ENCODE measurements at places on chromosomes 6 and 20.

DNA sequence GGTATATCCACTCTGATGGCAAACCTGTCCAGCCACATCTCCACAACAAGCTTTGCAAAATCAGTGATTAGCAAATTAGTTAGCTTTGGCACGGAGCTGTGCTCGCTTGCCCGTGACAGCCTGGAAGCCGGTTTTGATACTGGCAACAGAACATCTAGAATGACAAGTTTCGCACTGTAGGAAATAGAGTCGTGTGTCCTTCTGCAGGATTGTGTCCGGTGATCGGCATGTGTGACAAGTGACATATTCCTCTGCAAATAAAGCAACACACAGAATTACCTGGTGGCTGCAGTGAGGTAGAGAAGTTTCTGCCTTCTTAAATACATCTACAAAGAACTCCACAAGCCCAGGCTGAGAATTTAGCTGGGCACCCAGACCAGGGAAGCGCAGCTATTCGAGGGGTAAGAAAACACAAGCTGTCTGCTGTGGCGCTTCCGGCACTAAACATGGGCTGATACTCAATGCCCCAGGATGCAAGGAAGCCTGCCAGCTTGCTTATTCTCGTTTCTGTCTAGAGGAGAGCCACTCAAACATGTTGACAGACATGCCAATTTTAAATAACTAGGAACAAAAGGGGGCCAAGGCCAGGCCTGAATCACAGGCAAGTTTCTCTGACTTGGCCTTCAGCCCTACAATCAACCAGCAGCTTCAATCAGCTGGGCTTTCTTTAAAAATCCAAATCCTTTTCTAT is 22.2 kb downstream of the EIF2S2 start:
- no peak for DNase-seq

- no peak for DNase-seq
These were observed 64.4 kb downstream of the SOBP start for GRCh38 chr6:107554326-107554725.

DNA sequence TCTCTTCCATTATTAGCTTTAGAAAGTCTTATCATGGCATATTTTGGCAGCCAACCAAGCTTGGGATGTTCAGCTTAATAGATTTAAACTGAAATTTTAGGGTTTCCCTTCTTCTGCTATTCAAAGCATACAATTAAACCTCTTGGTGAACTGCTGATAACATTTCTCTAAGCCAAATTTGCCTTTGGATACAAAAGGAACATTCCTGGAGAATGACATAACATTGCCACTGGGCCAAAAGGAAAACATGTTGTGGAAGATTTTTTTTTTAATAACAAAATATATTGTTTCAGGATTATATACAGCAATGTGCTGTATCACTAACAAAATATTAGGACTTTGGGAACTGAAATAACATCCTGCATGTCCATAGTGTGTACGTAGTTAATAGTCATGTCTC is 215.1 kb upstream of the TBX18 start:
- DNase-seq = no peak

- no peak for DNase-seq
These were observed 389.5 kb upstream of the MAP3K7 start for GRCh38 chr6:90976341-90976740.

DNA sequence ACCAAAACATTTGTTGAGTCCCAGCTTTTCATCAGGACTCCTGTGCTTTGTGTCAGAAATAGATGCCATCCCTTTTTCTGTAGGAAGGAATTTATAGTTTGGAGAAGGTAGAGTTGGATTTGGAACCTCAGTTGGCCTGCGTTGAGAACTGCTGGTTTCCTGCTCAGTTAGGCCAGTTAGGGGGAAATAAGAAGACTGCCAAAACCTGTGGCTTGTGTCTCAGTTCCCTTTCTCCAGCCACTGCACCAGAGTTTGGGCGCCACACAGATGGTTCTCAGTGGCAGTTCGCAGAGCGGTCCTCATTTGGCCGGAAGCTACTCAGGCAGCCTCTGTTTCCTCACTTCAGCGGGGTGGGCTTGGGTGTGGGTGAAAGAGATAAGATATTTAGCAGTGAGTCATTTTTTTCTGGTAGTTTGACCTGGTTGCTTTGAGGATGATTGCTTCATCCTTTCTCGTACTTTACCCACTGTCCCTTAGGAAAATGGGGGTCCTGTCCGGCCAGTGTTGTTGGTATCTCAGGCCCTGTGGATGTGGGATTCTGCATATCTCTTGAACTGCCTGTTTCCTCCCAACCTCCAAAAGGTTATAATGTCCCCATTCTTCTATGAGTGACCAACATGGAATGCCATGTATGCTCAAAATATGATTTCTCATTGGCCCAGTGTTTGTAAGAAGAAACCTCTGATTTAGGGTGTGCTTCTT is 53.7 kb downstream of the JARID2 start:
- DNase-seq = no peak

DNA sequence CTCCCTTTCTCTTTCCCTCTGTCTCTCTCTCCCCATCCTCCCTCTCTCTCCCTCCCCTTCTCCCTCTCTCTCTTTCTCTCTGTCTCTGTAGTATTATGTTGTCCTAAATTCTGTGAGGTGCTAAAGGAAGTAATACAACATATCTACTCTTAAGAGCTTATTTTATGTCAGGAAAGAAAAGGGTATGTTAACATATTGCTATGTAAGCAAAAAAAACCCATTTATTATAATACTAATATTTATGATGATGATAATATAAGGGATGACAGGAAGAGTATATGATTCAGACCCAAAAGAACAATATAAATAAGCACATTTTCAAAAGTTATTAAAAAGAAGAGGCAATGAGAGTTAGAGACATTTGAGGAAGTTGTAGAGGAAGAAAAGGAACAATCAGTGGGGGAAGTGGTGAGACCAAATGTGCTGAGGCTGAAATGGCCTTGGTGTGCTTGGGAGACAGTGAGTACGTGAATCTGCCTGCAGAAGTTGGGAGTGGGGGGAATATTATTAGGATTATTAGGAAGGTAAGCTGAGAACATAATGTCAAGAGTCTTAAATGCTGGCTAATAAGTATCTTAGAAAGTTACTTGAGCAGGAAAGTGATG is 303.6 kb upstream of the FERMT1 start:
- DNase-seq = no peak

GRCh38 chr6:84581494-84582259 is 182.7 kb downstream of the TBX18 start:
- no peak for DNase-seq

GRCh38 chr6:52498538-52499017 is 78.3 kb downstream of the TRAM2 start:
- DNase-seq = no peak

GRCh38 chr20:671252-672030 is 4.2 kb downstream of the SCRT2 start:
- no peak for DNase-seq

- no peak for DNase-seq
These were observed 34.5 kb downstream of the SLX4IP start for GRCh38 chr20:10469599-10469998.

DNA sequence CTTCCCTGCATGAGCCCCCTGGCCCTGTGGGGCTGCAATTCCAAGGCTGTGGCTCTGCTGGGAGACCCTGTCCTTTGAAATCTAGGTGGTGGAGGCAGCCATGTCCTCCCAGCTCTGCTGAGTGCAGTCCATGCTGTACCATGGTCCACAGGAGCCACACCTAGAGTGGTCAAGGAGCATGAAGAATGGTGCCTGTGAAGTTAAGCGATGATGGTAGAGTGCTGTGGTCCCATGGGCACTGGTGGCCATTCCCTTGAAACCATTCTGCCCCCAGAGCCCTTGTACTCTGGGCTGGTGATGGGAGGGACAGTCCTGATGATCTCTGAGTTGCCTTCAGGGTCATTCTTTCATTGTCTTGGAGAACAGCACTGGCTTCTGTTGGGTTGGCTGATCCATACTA is 55.3 kb downstream of the EFCAB8 start:
- no peak for DNase-seq

GRCh38 chr6:18263418-18264218 is 712 bp downstream of the DEK start:
- no peak for DNase-seq

- DNase-seq = no peak
These were observed 287.3 kb upstream of the FOXQ1 start for GRCh38 chr6:1024587-1024986.

- DNase-seq = no peak
These were observed 634.5 kb downstream of the PHF3 start for GRCh38 chr6:64270083-64270482.

DNA sequence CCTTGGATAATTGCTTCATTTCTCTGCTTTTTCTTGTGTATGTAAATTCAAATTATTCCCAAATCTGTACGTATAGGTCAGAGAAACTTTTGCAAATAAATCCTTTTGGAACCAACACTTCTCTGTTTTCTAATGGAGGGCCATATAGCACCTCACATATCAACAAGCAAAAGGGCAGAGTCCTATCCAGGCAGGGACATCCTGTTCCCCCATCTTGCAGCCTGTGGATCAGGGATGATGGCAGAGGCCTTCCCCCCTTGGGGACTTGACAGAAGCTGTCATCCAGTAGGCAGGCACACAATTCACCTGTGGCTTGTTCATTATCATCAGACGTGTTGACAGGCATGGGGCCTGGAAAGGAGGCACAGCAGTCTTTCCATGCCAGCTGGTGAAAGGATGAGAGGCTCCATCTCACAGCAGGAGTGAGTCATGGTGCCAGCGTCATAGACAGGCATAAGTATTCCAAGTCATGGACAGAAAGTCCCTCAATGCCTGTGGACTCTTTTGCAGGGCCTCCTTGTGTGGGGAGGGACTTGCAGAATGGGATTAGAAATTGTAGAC is 31.8 kb upstream of the PLEKHG1 start:
- DNase-seq = no peak

- no peak for DNase-seq
These were observed 1343.4 kb downstream of the HACE1 start for GRCh38 chr6:103516336-103516735.

DNA sequence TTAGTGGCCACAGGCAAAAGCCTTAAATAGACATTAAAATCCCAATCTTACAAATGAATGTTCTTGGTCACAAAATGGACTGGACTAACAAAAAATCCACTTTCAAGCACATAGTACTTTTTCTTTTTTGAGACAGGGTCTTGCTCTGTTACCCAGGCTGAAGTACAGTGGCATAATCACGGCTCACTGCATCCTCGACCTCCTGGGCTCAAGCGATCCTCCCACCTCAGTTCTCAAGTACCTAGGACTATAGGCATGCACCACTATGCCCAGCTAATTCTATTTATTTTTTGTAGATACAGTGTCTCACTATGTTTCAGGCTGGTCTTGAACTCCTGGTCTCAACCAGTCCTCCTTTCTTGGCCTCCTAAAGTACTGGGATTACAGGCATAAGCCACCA is 59.4 kb downstream of the MAP3K5 start:
- DNase-seq = no peak

DNA sequence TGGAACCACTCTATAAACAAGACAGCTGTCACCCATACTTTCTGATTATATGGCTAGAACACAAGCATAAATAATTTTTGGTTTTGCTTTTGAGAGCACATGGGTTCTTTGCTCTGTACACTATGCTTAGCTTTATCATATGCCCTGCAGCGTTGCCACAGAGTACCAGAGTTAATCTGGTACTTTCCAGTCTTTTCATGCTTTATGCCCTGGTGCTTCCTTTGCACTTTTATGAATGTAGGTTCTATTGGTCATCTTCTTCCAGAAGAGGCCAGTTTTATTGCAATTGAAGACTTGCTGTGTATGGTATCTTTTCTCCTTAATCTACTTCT is 20.8 kb downstream of the SHLD1 start:
- DNase-seq = no peak

DNA sequence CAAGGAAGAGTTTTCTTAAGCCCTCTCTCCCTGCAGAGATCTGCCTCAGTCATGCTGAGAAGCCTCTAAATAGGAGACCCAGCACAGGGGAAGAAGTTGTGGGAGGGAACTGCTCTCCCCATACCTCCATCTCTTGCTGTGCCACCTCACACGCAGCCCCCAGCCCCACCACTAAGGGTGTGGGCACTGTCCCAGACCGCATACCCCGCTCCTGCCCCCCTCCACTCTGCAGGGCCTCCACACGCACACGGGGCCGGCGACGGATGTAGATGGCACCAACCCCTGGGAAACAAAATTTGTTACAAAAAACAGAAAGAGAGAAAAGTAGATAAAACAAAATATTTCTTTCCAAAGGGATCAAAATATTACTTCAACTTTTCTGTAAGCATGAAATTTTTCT is 10.2 kb upstream of the CPNE1 start:
- no peak for DNase-seq

DNA sequence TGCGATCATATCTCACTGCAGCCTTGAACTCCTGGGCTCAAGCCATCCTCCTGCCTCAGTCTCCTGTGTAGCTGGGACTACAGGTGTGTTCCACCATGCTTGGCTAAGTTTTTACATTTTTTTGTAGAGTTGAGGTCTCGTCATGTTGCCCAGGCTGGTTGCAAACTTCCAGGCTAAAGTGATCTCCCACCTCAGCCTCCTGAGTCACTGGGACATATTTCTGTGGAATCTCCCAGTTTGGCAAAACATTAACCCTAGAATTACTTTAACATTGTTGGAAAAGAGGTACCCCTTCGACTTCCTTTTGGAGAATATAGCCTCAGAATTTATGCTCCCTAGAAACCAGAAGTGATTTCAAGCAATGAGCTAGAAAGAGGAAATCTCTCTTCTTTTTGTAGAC is 57.2 kb downstream of the SHLD1 start:
- DNase-seq = no peak

All from activated naive CD4-positive, alpha-beta T cell (primary cell).